Neural crest cell (in vitro differentiated cells): ENCODE measurements at places on chromosomes 16 and 17. TPM values are rescaled to one million over a fixed set of nuclear protein-coding genes. Genes with fewer than 3 reads are reported as not detected.

- DNase-seq: no peak
Measured at GRCh38 chr17:57295526-57296023, 39.3 kb downstream of the MSI2 start.

GRCh38 chr16:30808146-30808545 is 21.1 kb upstream of the ZNF629 start:
- DNase-seq: no peak

DNA sequence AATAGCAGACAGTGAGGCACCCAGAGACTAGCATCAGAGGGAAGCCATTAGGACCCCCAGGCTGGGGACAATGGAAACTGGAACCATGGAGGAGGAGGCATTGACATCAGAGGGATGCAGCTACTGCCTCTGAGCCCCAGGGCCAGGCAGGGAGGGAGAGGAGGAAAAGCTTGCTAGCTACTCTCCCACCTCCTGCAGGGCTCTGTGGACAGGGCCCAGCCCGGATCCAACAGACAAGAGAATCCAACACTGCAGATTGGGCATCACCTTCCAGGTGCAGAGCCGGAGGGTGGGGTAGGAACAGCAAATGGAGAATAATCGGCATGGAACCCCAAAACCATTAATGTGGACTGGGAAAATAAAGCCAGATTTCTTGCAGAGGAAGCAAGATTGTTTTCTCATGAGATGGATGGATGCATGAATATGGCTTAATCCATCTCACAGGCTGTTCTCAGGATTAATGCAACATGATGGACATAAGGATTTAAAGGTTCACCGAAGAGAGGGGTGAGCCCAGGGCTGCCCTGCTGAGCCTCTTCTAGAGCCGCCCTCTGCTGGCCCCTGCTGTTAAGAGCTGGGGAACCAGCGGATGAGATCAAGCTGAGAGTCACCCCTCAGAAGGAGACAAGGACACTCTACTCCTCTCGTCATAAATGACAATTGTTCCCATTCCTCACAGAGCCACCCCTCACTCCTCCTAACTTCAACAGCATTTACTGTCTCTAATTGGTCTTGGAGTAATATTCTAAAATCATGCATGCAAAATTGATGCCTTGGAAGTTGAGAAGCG is 48.8 kb downstream of the DNAH3 start:
- DNase-seq: no peak

DNA sequence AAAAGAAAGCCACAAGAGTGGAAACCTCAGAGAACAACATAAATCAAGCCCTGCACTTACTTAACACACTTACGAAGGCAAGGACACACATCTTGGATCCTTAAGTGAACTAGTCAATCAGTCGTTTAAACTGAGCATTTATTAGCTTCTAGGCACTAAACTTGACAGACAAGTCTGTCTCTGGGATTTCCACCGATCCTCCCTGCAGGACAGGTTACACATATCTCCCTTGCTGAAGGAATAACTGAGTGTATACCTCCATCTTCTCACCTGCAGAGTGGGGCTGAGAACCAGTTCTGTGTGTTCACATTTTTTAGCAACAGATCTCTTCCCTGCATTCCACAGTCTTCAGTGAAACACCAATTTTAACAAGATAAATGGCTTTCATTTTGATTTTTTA is 8.9 kb downstream of the GP2 start:
- no peak for DNase-seq

- no peak for DNase-seq
Measured at GRCh38 chr16:78538919-78539318, 439.5 kb downstream of the WWOX start.

The NT5M gene
- 8.4 and 10.3 TPM in 2 replicates for total RNA-seq
